Stimulated activated CD4-positive, alpha-beta T cell treated with anti-CD3 and anti-CD28 coated beads, Interleukin-15, amount 100 ng/mL, for 1 hour (primary cell): ENCODE measurements at places on chromosomes 7 and 10.

GRCh38 chr7:101560856-101561255 lies 68.2 kb downstream of the MYL10 start:
- no peak for DNase-seq

GRCh38 chr7:154633641-154634040 lies 369.3 kb downstream of the PAXIP1 start:
- no peak for DNase-seq

GRCh38 chr7:11006291-11006690 lies 32.6 kb downstream of the PHF14 start:
- DNase-seq: no peak

DNA sequence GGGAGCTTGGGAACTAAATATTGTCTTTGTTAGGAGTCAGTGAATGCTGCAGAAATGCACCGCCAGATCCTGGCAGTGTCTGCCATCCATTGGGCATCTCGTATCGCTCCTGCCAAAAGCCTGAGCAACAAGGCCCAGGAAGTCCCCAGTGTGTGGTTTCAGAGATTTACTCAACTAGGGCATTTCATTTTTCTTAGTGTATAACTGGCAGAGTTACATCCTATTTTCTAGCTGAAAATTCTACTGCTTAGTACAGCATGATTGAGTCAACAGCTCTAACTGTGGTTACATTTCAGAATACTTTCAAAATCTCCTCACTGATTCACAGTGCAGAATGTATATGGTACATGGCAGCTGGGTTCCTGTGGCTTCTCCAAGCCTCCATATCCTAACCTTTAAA lies 95.8 kb upstream of the CREB5 start:
- no peak for DNase-seq
